ENCODE measurements at places on chromosomes 7 and 10.

DNA sequence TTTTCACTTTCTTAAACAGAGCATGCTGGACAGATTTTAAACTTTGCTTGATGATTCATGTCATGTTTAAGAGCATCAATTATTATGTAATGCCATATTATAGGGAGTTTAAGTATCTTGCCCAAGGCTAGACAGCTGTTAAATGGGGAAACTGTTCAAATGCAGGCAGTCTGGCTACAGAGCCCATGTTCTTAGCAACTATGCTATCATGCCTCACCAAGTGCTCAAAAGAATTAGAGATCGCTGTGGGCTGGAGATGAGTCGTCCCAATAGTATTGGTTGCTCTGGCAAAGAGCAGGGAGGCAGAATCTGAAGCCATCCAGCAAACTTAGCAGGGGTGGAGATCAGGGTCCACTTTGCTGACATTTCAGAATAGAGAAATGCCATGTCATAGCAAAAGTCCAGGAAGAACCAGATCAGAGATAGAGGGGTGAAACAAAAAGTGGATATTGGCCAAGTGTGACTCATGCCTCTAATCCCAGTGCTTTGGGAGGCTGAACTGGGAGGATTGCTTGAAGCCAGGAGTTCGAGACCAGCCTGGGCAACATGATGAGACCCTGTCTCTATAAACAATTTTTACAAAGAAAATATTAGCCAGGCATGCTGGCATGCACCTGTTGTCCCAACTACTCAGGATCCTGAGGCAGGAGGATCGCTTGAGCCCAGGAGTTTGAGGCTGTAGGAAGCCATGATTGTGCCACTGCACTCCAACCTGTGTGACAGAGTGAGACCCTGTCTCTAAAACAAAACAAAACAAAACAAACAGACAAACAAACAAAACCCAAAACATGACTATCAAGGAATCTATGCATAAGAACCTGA, 57.8 kb downstream of the BAMBI start:
- no peak for DNase-seq

GRCh38 chr7:110964775-110965174, 126.2 kb upstream of the LRRN3 start:
- DNase-seq: no peak

DNA sequence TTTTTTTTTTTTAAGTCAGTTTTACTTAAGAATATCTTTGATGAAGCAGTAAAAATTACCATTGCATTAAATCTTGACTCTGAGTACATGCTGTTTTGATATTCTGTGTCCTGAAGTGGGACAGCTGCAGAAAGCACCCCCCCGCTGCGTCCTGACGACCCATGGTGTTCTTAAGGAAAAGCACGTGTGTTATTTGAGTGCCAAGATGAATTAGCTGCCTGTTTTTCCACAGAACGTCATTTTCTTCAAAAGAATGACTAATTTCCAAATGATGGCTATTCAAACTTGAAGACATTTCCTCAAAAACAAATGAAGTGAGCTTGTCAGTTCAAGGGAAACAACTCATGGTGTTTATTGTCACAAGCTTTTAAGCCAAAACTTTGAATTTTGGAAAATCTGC, 45.9 kb downstream of the CREM start:
- DNase-seq: peak; percentile 42

GRCh38 chr7:87933605-87933952, 472 bp upstream of the ADAM22 start:
- DNase-seq: no peak

GRCh38 chr10:93224005-93224779, 150.5 kb downstream of the CYP26A1 start:
- no peak for DNase-seq

DNA sequence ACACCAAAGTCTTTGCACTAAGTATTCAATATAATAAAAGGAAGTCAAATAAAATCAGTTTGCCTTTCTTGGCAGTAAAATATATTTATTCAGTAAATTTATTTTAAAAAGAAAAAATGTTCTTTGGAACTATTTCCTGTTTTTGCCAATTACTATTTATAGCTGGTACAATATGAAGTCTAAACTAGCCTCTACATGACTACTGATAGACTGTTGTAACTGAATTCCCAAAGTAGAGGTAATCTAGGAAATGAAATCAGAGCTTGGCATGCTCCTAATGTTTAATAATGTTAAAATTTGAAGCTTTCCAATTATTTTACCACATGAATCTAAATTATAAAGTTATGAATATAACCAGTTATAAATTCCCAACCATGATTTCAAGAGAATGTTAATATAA, 385.5 kb downstream of the SEMA3D start:
- DNase-seq: no peak

All from left hindlimb (tissue), 1 donor.